ENCODE measurements at places on chromosomes 1 and 21.
A peak's percentile ranks its signal among the peaks of the same experiment; 100 is the strongest.

GRCh38 chr1:90200646-90201205 is 205.8 kb downstream of the ZNF326 start:
- no peak for DNase-seq

GRCh38 chr21:39714331-39714730 is 30.7 kb upstream of the IGSF5 start:
- no peak for DNase-seq

DNA sequence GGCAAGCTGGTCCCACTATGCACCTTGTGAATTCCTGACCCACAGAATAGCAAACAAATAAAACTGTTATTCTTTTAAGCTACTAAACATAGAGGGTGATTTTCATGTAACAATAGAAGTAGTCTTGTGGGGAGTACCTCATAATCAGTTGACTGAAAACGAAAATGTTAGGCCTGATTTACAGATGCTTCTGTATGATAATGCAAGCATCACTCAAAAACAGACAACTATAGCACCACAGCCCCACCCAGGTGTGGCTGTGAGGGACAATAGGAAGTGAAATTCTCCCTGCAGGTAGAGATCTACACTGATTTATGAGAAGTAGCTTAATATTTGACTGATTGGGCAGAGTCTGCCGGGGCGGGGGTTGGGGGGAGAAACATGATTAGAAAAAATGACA is 26.5 kb upstream of the KRTAP19-8 start:
- no peak for DNase-seq

DNA sequence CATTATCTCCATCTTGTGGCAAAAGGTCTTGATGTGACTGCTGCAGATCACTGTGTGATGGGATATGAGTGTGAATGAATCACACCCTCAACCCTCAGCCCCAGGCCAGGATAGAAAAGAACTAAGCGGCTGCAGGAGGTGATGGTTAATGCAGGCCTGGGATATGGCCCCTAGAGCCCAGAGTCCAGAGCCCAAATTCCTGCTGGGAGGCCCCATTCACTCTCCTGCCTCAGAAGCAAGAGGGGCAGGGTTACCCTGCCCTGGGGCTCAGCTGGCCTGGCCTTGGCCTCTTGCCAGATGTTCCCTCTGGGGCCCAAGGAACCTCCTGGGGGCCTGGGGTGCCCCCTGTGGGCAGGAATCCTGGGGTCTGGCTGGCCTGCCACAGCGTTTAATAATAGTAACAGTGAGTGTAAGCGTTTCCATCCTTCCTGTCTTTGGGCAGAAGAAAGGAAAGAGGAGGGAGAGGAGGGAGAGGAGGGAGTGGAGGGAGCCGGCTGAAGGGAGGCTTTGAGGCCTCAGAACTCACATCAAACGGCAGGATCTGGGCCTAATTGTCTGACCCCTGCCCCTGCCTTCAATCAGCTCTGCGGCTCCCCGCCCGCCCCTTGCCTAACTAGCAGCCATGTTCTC is 26.2 kb downstream of the DMAP1 start:
- no peak for DNase-seq

- DNase-seq = no peak
Observed at GRCh38 chr1:2611621-2612437, 21.0 kb downstream of the MMEL1 start.

DNA sequence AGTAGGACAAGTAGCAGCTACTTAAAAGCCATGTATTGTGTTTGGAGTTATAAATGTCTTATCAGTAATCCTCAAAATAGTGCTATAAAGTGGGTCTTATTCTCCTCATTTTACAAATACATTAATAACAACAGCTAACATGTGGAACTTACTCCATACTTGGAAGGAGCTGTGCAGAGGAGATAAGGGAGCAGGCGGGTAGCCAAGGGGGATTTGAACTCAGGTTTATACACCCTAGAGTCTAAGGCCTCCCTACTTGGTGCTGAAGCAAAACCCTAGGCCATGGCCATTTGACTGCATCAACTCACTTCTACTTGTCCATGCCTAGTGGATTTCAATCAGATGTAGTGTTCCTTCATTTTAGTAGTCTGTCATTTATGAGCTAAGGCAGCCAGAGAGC is 72.1 kb downstream of the LMO4 start:
- no peak for DNase-seq

DNA sequence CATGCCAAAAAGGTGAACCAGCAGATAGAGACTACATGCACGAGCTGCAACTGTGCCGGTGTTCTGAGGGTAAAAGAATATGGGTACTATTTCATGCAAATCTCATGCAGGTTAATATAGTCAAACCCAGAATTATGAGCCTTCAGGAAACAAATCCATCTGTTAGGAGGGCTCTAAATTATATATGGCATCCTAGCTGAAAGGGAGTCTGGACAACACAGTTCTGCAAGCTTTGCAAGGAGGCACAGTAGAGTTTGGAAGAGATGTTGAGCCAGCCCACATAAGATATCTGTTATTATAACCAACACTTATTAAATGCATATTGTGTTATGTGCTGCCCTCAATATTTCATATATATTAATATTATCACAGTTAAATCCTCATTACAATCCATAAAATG is 50.5 kb upstream of the PALMD start:
- DNase-seq = no peak

GRCh38 chr1:159838715-159839114 is 12.0 kb downstream of the SLAMF8 start:
- no peak for DNase-seq

DNA sequence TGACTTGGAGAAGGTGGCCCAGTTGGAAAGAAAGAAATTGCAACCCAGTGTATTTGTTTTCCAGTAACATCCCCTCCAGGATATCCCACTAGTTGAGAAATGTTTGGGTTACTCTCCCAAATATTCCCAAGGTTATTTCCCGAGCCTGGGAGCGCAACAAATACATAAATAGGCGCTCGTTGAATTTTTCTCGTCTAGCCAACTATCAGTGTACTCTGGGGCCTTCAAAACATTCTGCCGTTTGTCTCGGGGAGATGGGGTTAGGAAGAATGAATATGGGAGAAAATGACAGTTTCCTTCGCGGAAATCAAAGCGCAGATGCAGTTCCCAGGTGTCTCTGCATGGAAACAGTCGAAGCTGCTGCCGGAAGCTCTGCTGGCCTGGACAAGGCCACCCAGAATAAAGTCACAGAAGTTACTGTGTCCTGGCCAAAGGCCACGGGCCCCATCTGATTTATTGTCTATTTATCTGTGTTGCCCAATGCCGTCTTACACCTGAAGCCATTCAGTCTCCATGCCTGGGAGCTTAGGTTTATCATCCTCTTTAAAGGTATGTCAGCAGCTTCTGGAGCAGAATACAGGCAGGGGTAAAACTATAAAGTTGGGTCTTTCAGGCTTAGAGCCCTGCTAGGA is 1.0 kb downstream of the C1orf115 start:
- DNase-seq = no peak

- no peak for DNase-seq
Observed at GRCh38 chr1:232624546-232625281, 5.2 kb downstream of the SIPA1L2 start.

- no peak for DNase-seq
Observed at GRCh38 chr1:234936612-234937389, 191.8 kb downstream of the TOMM20 start.

DNA sequence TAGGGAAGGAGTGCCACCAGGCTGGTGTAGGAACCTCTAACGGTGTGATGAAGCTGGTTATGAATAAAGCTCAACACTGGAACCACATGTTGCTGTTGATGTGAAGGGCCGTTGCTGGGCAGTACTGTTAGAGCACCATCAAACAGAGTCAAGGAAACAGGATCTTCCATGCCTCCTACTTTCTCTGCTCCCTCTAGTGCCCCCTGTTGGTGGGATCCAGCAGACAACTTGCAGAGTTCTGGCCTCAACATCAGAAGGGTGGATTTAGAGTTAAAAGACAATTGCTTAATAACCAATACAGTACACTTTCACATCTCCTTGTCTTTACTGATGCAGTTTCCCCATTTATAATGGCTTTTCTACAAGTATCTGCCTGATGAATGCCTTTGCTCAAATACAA is 336.4 kb downstream of the NTNG1 start:
- no peak for DNase-seq

GRCh38 chr1:43910343-43910742 is 23.3 kb upstream of the ARTN start:
- DNase-seq = no peak

DNA sequence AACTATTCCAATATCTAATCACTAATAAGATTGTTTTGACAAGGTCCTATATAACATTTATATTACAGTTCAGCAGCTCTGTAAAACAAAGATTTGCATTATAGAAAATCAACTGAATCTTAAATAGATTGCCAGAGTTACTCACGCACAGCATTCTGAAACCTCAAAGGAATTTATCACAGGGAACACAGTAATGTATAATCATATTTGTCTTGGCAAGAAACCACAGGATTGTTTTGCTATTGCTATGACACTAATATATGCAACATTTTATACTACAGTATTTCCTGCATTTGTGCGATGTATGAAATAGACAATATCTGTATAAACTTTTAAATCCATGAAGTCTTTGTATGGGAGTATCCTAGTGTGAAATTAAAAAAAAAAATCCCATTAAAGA is 101.4 kb downstream of the PLPPR5 start:
- no peak for DNase-seq

DNA sequence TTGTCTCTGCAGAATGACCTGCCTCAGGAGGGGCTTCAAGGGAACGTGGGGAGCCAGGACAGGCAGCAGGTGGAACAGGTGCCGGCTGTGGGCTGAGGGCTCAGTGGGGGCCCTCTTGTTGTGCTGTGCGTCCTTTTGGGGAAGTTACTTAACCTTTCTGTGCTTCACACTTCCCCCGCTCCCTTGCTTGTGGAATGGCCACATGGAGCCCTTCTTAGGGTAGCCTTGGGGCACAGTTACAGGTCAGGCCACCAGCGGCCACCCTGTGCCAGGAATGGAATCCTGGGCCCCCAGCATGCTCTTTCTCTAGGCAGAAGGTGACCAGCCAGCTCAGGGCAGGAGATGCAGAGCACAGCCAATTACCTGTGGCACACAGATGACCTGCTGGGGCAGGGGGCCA is 2.6 kb downstream of the IKBKE start:
- no peak for DNase-seq

GRCh38 chr1:93844262-93845045 is 34.6 kb downstream of the DNTTIP2 start:
- DNase-seq = peak; percentile 26

- DNase-seq = no peak
Observed at GRCh38 chr1:212689758-212690529, 9.7 kb downstream of the BATF3 start.

DNA sequence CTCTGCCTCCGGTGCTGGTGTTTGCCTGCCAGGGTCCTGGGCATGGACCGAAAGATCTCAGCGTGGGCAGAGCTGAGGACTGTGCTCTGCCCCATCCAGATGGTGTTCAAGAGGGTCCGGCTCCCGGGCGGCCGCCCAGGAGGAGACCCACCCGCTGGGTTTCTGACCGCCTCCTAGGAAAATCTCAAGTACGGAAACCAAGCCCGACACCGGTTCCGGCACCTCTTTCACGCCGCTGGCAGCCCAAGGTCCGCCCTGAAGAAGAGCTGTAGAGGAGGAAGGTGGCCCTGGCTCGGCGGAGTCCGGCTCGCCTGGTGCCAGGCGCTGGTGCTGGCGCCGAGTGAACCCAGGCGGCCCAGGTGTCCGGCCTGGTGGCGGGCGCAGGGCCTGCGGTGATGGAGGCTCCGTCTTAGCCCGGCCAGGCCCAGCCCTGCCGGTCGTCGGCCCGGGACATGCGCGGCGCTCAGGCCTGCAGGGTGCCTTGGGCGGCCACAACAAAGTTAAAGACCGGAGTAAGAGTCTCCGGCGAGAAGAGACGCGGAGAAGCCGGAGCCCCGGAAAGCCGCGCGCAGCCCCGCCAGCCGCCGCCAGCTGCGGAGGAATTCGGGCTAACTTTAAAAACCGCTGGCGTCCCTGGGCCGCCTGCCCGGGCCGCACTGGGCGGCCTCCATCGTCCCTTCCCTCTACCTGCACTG is 1.5 kb downstream of the GRIK3 start:
- no peak for DNase-seq

- no peak for DNase-seq
Observed at GRCh38 chr1:152768847-152769533, 6.0 kb upstream of the LCE1F start.

DNA sequence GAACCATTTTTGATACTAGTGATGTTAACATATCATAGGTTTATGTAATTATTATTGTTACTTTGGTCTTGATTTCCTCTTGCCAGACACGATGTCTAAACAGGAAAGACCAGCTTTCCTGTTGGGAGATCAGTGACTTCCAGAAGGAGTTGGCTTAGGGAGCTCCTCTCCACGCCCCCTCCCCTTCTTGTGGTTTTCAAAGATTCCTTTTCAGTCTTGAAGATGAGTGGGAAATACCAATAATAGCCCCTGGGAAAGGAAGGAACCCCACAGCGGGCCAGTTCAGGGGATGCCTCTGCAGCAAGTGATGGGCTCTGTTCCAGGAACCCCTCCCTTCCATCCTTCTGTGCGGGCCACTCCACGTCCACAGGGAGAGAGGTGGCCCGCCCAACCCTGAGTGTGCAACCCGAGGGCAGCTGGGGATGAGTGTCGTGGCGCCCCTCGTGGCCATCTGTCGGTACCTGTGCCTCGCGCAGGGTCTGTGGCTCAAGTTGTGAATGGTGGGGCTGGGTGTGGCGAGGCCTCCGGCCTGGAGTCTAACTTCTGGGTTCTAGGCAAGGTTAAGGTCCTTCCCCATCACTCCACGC is 65.7 kb downstream of the TLR5 start:
- DNase-seq = no peak

GRCh38 chr1:26351590-26352337 is 2.2 kb downstream of the CRYBG2 start:
- DNase-seq = no peak
